ENCODE measurements at places on chromosomes 12 and 14. TPM values are rescaled to one million over a fixed set of nuclear protein-coding genes. Genes with fewer than 3 reads are reported as not detected.

DNA sequence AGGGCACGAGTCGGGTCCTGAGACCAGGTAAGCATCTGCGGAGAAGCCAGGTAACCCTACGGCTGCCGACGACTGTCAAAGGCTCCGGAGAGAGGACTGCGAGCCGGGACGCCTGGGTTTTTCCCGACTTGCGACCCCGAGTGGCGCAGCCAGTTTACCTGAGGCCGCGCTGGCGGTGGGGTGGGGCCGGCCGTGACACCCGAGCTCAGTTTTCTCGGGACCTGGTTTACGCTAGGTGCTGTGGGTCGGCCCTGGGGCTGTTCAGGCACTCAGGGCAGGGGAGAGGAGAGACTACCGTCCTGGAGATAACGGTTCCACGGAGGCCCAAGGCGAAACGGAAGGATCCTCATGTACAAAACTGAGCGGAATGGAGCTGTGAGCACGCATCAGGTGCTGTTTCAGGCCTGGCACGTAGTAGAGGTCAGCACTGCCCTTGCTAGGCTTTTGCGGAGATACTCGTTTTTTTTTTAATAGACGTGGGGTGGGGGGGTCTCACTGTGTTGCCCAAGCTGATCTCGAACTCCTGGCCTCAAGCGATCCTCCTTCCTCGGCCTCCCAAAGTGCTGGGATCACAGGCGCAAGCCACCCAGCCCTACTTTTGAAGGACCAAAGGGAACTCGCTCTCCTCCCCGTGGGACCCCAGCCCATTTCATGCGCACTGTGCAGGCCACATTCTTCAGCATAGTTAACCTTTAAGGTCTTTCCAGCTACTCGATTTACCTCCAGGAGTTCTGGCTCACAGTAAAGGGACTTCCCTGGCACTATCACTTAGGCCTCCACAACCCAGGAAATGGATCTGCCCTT, 471 bp downstream of the MTRFR start:
- no peak for DNase-seq

DNA sequence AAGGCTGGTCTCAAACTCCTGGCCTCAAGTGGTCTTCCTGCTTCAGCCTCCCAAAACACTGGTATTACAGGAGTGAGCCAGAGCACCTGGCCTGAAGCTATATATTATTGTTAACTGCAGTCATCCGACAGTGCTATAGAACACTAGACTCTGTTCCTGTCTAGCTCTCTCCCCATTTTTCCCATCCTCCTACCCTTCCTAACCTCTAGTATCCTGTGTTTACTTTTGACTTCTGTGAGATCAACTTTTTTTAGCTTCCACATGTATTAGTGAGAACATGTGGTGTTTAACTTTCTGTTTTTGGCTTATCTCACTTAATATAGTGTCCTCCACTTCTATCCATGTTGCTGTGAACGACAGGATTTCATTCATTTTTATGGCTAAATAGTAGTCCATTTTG, 34.7 kb downstream of the TRAF3 start:
- no peak for DNase-seq

GRCh38 chr12:66976526-66976925, 292.6 kb upstream of the CAND1 start:
- no peak for DNase-seq

DNA sequence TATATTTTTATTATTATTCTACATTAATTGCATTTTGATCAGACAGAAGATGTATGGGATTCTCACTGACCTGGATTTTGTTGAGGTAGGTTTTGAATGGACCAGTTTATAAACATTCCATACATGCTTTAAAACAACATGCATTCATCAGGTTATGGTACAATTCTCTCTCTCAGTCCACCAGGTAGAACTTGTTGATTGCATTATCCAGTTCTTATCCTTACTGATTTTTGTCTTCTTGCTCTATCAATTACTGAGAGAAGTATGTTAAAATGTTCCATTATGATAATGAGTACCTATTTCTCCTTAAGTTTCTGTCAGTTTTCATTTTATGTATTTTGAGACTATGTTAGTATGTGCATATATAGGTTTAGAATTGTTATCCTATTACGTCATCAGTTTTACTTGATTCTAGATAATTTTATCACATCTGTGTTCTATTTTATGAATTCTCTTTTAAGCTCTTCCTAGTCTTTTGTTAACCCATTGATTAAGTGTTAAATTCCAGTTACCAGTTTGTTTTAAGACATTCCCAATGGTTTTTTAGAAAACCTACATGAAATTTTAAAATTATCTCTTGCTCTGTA, 50.6 kb downstream of the EP400 start:
- no peak for DNase-seq

GRCh38 chr14:54669721-54670561, 103.0 kb downstream of the SAMD4A start:
- DNase-seq, result no peak

GRCh38 chr14:50936882-50937281, 7.4 kb downstream of the PYGL start:
- no peak for DNase-seq

DNA sequence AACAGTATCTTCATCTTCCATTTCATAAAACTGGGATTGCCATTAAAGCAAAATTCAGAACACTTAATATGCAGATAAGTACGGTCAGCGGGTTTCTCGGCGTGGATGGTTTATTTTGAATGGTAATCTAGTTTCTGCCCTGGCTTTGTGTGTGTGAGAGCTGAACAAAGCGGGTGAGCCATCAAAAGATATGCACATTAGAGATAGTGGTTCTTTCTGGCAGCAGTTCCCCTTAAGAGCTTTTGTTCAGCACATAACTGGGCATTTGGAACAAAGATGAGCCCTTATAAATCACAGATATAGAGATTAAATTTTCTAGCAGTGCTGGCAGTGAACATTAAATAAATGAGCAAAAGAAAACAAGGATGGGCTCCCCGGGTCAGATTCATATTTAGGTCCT, 207.5 kb downstream of the CALM1 start:
- no peak for DNase-seq

SLCO1C1 gene
- polyA plus RNA-seq, result 1.2 TPM

Data from right renal pelvis (tissue), 4 donors.